ENCODE measurements at places on chromosomes 5 and 9.

DNA sequence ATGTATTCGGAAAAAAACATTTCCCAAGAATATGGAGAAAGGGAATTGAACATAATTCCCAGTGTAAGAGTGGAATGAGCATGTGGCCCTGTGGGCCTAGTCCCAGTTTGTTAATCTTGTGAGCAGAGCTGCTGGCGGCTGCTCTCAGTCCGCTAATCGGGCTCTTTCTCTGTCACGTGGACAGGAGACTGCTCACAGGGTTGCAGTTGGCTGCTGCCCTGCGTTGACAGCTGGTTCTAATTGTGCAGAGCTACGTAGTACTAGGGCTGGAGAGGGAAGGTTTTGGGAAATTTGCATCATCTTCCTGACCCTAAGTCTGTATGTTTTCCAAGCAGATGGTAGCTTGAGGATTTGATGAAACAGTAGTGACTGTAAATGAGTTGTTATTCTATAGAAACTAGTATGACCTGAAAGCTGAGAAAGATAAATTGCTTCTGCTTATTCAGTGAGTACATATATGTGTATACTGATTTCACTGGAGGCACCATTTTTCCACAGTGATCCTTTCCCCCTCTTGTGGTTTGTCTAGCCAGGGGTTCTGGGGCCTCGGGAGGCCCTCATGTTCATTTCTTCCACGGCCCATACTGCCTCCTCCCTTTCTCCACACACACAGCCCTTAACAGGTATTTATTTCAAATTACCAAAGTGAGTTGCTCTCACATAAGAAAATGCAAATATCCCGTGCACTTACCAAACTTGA, 100.6 kb downstream of the ANGPTL2 start:
- no peak for DNase-seq

- DNase-seq: no peak
Observed at GRCh38 chr5:90221951-90222350, 187.6 kb downstream of the CETN3 start.

GRCh38 chr9:123257276-123257675, 11.1 kb downstream of the STRBP start:
- no peak for DNase-seq

- no peak for DNase-seq
Observed at GRCh38 chr9:10438955-10439354, 173.8 kb downstream of the PTPRD start.

DNA sequence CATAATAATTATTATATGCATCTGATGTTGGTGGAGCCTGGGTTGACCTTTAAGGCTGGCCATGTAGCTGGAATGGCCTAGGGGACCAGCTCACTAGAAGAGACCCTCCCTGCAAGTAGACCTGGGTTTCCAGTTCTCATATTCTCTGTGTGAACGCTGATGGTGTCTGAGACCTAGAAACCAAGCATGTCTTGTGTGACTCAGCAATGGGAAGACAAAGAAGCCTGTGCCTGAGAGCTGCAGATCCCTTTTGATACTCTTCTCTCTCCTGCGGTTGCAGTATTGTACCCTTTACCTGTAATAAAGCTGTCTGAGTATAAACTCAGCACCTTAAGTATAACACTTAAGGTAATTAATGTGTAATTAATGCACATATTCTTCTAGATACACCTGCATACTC, 22.2 kb downstream of the C9orf152 start:
- DNase-seq: no peak

GRCh38 chr9:135991771-135992170, 30.6 kb upstream of the UBAC1 start:
- no peak for DNase-seq

DNA sequence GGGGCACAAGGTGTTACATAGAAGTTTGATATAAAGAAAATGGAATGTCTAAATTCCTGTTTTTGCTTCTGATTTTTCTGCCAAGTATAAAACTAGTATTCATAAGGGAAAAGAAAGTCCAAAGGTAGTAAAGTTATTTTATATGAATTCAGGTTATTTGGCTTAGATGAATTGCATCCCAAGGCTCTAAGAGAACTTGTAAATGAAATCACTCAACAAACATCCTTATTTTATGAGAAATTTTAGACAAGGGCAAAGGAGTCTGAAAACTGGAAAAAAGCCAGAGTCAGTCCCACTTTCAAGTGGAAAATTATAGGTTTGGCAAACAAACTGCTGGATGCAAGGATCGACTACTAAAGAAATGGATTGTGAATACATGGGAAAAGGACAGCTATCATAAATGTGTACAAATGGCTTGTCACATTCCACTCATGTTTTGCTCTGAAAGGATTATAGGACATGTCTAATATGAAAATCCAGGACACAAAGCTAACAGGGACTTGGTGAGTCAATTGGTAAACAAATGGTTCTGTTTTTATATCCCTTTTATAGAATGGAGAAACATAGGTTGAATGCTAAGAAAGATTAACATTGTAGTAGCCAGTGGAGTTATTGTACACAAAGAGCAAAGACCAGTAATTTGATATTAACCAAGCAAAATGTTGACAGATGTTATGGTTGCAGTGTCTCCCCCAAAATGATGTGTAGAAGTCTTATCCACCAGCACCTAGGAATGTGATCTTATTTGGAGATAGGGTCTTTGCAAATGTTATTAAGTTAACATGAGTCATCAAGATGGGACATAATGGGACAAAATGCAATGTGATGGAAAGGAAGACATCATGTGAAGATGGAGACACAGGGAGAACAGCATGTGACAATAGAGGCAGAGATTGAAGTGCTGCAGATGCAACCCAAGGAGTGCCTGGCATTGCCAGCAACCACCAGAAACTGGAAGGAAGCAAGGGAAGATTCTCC, 495.7 kb downstream of the TLE1 start:
- no peak for DNase-seq

DNA sequence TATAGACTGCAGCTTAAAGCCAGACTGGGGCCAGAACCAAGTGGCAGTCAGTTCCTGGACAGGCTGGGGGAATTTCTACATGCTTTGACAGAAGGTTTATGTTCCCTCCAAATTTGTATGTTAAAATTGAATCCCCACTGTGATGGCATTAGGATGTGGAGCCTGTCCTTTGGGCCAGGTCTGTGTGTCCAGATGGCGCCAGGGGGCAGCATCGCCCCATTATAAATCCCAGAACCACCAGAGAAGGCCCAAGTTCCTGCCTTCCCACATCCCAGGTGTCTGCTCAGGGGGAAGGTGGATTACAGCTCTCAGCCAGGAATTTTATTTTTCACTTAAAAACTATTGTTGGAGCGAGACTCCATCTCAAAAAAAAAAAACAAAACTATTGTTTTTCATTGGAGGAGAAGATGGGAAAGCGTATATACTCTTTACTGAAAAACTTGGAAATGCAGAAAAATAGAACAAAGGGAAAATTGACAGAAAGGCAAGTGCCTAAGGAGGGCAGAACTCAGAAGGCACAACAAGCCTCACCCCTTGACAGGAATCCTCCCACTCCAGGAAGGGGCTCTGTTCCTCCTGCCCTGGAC, 5.0 kb downstream of the IL3 start:
- DNase-seq: peak; percentile 64

DNA sequence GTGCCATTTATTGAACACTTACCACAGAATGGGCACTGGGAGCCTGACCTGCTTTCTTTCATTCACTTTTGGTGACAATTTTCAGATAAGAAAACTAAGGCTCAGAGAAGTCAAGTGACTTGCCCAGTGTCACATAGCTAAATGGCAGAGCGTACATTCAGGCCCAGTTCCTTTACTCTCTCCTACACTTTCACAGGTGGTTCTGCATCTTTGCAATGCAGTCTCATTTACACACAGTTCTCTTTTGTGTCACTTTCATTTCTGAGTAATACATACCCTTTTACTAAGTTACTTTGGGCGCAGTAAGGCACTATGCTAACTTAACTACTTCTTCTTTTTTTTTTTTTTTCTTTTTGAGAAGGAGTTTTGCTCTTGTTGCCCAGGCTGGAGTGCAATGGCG, 8.3 kb downstream of the NFIL3 start:
- no peak for DNase-seq

DNA sequence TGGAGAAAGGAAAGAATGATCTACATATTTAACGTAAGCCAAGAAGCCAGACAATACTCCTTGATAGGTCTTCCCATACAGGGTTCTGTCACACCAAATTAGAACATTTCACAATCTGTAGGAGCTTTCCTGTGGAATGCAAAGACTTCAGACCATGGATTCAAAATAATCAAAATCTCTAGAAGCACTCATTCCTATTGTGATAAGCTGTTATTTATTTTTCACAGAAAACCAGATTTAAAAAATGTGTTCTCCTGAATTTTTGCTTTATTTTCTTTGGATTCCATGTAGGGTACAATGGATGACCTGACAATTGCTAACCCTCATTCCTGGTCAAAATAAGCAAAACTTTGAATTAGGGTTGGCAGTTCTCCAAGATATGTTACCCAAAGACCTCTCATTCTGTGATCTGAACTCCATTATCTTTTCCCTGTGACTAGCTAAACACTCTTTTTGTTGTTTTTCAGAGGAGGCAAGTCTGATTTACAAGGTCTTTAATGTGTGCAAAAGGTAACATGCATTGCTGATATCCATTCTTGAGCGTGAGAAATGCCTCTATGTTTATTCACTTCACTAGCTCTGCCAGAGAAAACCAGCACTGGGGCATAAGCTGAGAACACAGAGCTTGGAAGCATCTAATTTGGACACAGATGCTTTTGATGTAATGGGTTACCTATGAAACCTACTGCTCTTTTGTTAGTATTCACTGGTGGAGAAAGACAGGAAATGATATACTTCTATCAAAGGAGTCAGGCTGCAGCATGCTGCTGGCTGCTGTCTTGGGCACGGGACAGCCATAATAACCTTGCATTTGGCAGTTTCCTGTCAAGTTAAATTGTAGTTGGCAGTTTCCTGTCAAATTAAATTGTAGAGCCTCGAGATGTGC, 31.4 kb downstream of the ACTBL2 start:
- DNase-seq: peak; percentile 4

DNA sequence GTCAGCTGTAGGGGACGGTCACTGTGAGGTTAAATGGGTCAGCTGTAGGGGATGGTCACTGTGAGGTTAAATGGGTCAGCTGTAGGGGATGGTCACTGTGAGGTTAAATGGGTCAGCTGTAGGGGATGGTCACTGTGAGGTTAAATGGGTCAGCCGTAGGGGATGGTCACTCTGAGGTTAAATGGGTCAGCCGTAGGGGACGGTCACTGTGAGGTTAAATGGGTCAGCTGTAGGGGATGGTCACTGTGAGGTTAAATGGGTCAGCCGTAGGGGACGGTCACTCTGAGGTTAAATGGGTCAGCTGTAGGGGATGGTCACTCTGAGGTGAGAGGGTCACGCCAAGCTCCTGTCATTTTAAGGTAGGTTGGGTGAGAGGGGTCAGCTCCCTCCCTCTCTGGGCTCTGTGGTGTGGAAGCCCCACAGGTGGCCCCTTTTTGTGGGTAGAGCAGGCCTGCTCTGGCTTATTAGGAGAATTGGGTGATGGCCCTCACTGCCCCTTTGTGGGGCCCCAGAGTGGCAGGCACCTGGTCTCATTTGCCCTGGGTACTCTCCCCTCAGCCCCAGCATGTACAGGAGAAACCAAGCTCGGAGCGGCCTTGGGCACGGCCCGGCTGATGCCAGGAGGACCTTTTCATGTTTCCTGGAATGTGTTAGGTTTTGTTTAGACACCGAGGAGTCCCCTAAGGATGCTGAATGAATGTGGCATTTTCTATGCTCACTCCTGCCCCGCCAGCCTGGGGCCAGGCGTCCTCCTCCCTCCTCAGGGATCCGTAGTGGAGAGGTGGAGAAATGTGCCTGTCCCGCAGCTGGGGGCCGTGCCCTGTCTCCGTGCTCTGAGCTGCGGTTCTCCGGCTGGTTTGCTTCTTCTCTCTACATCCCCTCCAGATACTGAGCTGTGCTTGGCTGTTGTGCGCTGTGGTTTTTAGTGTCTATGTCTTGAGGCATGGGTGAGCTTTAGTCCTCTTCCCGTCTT, 31.4 kb downstream of the AHRR start:
- DNase-seq: no peak

GRCh38 chr5:99317136-99317535, 388.3 kb upstream of the CHD1 start:
- no peak for DNase-seq

- DNase-seq: no peak
Observed at GRCh38 chr9:114016101-114016500, 62.0 kb downstream of the AMBP start.

DNA sequence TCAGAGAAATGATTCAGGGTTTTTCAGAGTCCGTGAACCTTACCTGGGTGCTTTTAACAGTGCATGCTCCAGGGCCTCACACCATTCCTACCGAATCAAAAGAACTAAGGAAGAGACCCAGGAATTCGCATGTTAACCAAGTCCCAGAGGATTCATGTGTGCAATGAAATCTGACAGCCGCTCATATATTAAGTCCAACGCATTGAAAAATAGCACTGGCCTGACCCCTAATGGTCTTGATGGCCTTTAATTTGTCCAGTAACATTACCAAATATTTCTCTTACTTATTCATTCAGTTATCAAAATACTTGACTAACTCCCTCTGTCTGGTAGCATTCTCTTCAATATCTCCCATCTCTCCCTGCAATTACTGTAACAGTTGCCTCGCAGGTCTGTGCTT, 55.0 kb upstream of the MARCHF11 start:
- no peak for DNase-seq

All from CD4-positive, alpha-beta T cell treated with Interleukin-12 subunit alpha and Interleukin-12 subunit beta, for 1 hour (primary cell).